Spleen (tissue), 13 donors: ENCODE measurements at places on chromosomes 7 and 10. TPM values are rescaled to one million over a fixed set of nuclear protein-coding genes. Genes with fewer than 3 reads are reported as not detected.

GRCh38 chr10:86411852-86412560 lies 45.4 kb upstream of the GRID1 start:
- H3K4me3 ChIP-seq: no peak overlapping the region
- H3K4me1 ChIP-seq: peaks cover 13% of the 10 kb centered on the region
- no peaks in the 10 kb centered on the region for H3K36me3 ChIP-seq
- no peak for DNase-seq

- DNase-seq: no peak
- no peak overlapping the region for H3K27ac ChIP-seq
- no peaks in the 10 kb centered on the region for H3K36me3 ChIP-seq
- no peaks in the 10 kb centered on the region for H3K27me3 ChIP-seq
- H3K4me1 ChIP-seq: no peaks in the 10 kb centered on the region
- no peak overlapping the region for H3K4me3 ChIP-seq
Observed at GRCh38 chr10:127216786-127217185, 20.4 kb upstream of the INSYN2A start.

- no peak overlapping the region for H3K4me3 ChIP-seq
- H3K36me3 ChIP-seq: no peaks in the 10 kb centered on the region
- H3K4me1 ChIP-seq: no peaks in the 10 kb centered on the region
- H3K27ac ChIP-seq: no peak overlapping the region
Observed at GRCh38 chr10:70122742-70123141, 9.9 kb downstream of the AIFM2 start.

GRCh38 chr7:324011-324410 lies 34.0 kb downstream of the FOXL3 start:
- peaks cover 12% of the 10 kb centered on the region for H3K27me3 ChIP-seq
- peak; percentile 63 for DNase-seq
- H3K4me1 ChIP-seq: peaks cover 8% of the 10 kb centered on the region
- H3K27ac ChIP-seq: no peak overlapping the region

- no peaks in the 10 kb centered on the region for H3K4me1 ChIP-seq
- H3K4me3 ChIP-seq: no peak overlapping the region
- H3K36me3 ChIP-seq: no peaks in the 10 kb centered on the region
- no peaks in the 10 kb centered on the region for H3K27me3 ChIP-seq
Observed at GRCh38 chr10:29859521-29860130, 199.8 kb downstream of the JCAD start.

DNA sequence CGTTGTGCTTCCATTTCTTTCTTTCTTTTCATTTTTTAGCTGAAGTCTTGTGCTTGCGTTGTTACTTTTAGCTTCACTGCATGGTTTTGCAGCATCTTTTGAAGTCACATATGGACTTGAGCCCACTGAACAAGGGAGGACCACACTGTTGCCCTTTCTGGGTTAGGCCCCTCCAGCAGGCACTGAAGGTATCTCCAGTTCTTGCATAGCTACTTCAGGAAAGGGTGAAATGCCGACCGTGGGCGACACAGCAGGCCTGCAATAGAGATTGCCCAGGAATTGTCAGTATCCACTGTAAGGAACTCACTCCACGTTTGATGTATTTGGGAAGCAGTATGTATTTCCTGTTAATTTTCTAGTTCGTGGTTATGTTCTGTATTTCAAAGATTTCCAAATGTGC lies 85.1 kb downstream of the WDR37 start:
- H3K27me3 ChIP-seq: no peaks in the 10 kb centered on the region
- H3K27ac ChIP-seq: no peak overlapping the region
- no peaks in the 10 kb centered on the region for H3K4me1 ChIP-seq
- H3K4me3 ChIP-seq: no peak overlapping the region

DNA sequence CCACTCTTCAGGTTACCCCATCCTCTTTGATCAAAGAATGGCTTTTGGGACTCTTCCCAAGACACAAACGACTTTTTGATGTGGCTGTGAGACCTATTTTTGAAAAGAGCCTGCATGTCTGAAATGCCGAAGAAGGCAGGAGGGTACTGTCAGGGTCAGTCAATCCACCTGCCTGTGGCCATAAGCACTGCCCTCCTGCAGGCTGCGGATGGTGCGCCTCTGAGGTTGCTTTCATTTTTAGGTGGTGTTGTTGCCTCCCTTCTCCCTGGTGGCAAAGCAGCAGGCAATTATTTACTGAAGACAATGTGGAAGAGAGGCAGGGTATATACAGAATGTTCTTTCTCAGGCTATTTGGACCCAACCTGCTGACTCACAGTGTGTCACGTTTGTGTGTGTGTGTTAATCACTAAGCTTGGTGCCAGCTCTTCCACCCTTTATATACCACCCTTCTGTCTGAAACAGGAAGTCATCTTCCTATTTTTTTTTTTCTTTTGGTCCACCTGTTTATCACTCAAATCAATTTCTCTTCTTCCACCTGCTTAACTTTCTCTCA lies 1421.2 kb upstream of the CELF2 start:
- no peaks in the 10 kb centered on the region for H3K36me3 ChIP-seq
- H3K4me3 ChIP-seq: no peak overlapping the region
- no peak for DNase-seq
- no peaks in the 10 kb centered on the region for H3K4me1 ChIP-seq
- H3K27ac ChIP-seq: no peak overlapping the region
- no peaks in the 10 kb centered on the region for H3K27me3 ChIP-seq

DNA sequence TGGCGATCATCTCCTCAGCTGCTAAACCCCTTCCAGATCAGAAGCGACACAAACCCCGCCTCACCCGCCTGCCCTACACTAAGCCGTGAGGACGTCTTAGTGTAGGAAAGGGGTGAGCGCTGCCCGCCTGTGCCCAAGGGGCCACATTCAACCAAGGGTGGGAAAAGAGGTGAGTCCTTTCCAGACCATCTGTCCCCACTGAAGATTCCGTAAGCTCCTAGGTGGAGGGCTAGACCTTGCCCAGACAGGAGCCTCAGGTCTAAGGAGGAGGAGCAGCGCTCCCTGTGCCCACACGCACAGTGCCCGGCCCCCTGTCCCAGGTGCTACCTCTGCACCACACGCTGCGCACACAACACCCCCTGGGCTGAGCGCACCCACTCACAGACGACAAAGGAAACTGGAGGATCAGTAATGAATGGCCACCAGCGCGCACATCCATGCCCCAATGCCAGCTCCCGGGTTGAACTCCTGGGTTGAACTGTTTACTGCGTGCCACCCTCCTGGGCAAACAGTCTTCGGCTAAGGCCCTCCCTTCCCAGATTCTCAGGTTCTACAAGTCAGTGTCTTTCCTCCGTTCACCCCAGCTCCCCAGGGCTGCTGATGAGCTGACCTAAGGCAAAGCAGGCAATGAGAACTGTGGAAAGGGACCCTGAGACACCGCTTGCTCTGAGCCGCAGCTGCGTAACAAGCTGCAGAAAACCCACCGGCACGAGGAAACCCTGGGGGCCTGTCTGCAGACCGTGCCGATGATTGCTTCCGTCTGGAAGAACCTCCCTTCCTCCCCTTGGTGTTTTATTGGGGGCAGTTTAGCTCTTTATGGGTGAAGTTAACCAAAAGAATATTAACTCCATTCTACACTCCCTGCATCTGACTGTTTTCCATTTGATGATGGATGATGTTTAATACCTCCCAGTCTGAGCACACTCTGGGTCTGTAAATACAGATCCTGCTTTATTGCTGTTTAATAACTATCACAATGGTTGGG lies 185.9 kb downstream of the MAD1L1 start:
- H3K36me3 ChIP-seq: peaks cover 29% of the 10 kb centered on the region
- H3K27ac ChIP-seq: no peak overlapping the region
- peak; percentile 64 for DNase-seq
- H3K27me3 ChIP-seq: no peaks in the 10 kb centered on the region
- H3K4me3 ChIP-seq: no peak overlapping the region
- peaks cover 25% of the 10 kb centered on the region for H3K4me1 ChIP-seq

GRCh38 chr10:80855348-80855971 lies 317.8 kb downstream of the SH2D4B start:
- no peak overlapping the region for H3K27ac ChIP-seq
- no peaks in the 10 kb centered on the region for H3K27me3 ChIP-seq
- H3K36me3 ChIP-seq: no peaks in the 10 kb centered on the region
- H3K4me3 ChIP-seq: no peak overlapping the region
- H3K4me1 ChIP-seq: no peaks in the 10 kb centered on the region

DNA sequence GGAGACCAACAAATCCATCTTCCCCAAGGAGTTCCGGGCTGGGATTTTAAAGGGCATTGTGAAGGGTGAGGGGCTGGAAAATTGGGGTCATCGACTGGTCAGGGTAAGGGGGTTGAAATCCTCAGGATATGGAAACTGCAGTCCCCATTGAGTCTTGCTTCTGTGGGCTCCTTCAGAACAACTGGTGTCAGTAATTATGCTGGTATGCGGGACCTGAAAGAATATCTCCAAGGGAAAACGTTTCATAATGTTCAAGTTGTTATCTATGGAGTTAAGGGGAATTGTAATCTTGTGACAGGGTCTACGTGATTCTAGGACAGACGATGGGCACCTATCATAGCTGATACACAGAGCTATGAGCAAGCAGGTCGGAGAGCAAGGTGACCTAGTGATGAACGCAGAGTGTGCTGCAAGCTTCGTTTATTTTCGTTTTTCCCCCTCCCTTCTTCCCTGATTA lies 494 bp upstream of the RHBDD2 start:
- no peaks in the 10 kb centered on the region for H3K36me3 ChIP-seq
- H3K27me3 ChIP-seq: no peaks in the 10 kb centered on the region
- H3K4me1 ChIP-seq: peaks cover 44% of the 10 kb centered on the region
- H3K4me3 ChIP-seq: peak overlapping the region; percentile 99
- H3K27ac ChIP-seq: peak overlapping the region; percentile 50
- DNase-seq: no peak

GRCh38 chr7:117986645-117987269 lies 113.5 kb upstream of the CTTNBP2 start:
- no peak overlapping the region for H3K4me3 ChIP-seq
- no peaks in the 10 kb centered on the region for H3K27me3 ChIP-seq
- H3K4me1 ChIP-seq: no peaks in the 10 kb centered on the region
- DNase-seq: no peak
- H3K27ac ChIP-seq: no peak overlapping the region

DNA sequence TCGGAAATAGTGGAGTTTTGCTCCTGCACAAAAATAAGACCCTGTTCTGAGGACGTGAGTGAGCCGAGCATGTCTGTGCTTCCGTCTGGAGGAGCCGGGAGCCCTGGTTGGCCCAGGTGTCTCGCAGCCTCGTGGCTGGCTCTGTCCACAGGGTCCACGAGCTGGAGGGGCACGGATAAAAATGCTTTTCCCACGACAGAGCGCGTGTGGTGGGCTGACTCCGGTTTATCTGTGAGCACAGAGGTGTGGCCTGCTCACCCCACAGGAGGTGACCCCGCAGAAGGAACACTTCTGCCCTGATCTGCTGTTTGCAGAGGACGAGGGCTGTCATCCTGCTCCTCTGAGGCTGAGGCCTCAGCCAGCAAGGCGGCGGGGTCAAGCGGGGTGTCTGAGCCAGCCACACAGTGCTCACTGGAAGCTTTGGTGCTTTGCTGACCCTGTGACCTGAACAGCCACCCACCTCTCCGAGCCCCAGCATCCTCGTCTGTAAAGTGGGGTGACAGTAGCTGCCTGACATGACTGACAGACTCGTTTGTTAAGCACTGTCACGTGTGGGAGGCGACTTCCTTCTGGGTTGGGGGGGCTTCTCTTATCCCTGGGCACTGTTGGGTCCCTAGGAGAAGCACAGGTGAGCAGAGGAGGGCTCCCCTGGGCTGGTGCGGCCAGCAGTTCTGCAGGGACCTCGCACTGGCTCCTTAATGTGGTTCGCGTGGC lies 162.5 kb downstream of the DNAJB6 start:
- H3K4me3 ChIP-seq: no peak overlapping the region
- no peaks in the 10 kb centered on the region for H3K27me3 ChIP-seq
- DNase-seq: peak; percentile 72
- H3K36me3 ChIP-seq: no peaks in the 10 kb centered on the region

GRCh38 chr7:98816241-98816640 lies 53.6 kb downstream of the TMEM130 start:
- no peaks in the 10 kb centered on the region for H3K4me1 ChIP-seq
- H3K27ac ChIP-seq: no peak overlapping the region
- H3K36me3 ChIP-seq: no peaks in the 10 kb centered on the region
- H3K27me3 ChIP-seq: no peaks in the 10 kb centered on the region

GRCh38 chr7:621572-622285 lies 102.1 kb upstream of the PDGFA start:
- no peak overlapping the region for H3K4me3 ChIP-seq
- H3K27me3 ChIP-seq: no peaks in the 10 kb centered on the region
- no peak overlapping the region for H3K27ac ChIP-seq
- peaks cover 15% of the 10 kb centered on the region for H3K4me1 ChIP-seq
- DNase-seq: peak; percentile 61
- peaks cover 15% of the 10 kb centered on the region for H3K36me3 ChIP-seq

DNA sequence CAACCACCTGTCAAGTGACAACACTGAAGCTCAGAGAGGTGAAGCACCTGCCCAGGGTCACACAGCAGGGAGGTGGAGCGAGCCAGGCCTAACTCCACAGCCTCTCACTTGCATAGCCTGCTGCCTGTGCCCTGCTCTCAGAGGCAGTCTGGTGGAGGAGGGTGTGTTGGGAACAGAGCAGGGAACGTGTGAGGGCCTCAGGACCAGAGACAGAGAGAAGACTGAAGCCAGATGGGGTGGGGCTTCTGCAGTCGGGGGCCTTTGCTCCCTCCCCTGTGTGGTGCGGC lies 114.0 kb downstream of the PTPN20 start:
- H3K36me3 ChIP-seq: no peaks in the 10 kb centered on the region
- no peaks in the 10 kb centered on the region for H3K27me3 ChIP-seq
- peak; percentile 46 for DNase-seq
- no peak overlapping the region for H3K27ac ChIP-seq

DNA sequence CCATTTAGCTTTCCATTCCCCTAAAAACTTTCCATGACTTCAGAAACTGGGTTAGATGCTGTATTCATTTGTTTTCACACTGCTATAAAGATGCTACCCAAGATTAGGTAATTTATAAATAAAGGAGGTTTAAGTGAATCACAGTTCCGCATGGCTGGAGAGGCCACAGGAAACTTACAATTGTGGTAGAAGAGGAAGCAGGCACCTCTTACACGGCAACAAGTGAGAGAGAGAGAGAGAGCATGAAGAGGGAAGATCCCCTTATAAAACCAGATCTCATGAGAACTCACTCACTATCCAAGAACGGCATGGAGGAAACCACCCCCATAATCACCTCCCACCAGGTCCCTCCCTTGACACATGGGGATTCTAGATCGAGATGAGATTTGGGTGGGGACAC lies 336.8 kb downstream of the TFEC start:
- H3K4me1 ChIP-seq: no peaks in the 10 kb centered on the region
- DNase-seq: no peak
- no peaks in the 10 kb centered on the region for H3K36me3 ChIP-seq
- no peak overlapping the region for H3K4me3 ChIP-seq

DNA sequence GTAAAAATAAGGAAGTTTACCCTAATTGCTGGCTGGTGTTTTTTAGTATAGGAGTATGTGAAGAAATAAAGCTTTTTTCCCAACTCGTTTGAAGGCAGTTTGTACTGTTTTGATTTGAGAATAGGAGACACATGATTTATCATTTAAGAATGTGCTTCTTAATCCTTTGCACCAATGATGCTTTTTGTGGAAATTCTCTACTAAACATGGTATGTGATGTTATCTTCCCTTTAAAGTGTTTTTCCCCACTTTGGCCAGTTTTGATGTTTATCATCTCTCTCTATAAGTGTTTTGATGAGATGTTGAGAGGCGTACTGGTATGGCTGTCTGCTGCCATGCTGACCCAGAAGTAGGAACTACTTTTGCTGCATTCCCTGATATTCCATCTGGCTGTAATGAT lies 85.1 kb downstream of the SUGCT start:
- no peak for DNase-seq
- H3K27ac ChIP-seq: no peak overlapping the region
- H3K36me3 ChIP-seq: no peaks in the 10 kb centered on the region
- H3K4me1 ChIP-seq: no peaks in the 10 kb centered on the region
- no peaks in the 10 kb centered on the region for H3K27me3 ChIP-seq

GIMAP5 gene
- total RNA-seq: 90.6 TPM

OR9A2 gene
- total RNA-seq: not detected

ZC3HAV1 gene
- total RNA-seq: 59.5 TPM

MMD2 gene
- not detected for total RNA-seq

PGAM2 gene
- 1.4 TPM for total RNA-seq

TET1 gene
- 3.0 TPM for total RNA-seq

ACTR3C gene
- 8.0 TPM for total RNA-seq

C10orf67 gene
- not detected for total RNA-seq

IFT22 gene
- 6.7 TPM for total RNA-seq

CTBP2 gene
- 32.2 TPM for total RNA-seq

ZNF467 gene
- total RNA-seq: 47.2 TPM
